ENCODE measurements at places on chromosomes 2 and 18.

DNA sequence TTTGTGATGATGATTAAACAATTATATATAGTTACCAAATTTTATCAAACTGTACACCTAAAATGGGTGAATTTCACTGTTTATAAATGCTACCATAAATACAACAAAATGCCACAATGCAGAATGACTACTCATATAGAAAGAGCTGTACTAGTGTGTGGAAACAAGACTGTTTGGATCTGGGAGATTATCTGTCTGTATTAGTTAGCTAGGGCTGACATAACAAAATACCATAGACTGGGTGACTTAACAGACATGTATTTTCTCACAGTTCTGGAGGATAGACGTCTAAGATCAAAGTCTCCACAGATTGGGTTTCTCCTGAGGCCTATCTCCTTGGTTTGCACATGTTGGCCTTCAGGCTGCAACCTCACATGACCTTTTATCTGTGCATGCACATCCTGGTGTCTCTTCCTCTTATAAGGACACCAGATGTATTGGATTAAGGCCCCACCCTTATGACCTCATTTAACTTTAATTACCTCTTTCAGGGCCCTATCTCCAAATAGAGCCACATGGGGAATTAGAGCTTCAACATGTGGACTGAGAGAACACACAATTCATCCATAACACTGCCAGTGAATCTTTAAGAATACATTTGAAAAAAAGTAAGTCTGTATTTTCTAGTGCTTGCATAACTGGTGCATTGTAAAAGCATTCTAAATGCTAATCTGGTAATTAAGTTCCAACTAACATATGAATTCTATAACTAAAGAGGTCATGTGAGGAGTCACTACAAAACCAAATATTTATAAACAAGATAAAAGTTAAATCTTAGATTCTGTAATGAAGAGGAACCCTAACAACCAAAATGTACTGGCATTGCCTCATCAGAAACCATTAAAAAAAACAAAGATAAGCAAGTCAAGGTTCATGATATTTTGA lies 699.6 kb downstream of the NYAP2 start:
- DNase-seq = no peak

DNA sequence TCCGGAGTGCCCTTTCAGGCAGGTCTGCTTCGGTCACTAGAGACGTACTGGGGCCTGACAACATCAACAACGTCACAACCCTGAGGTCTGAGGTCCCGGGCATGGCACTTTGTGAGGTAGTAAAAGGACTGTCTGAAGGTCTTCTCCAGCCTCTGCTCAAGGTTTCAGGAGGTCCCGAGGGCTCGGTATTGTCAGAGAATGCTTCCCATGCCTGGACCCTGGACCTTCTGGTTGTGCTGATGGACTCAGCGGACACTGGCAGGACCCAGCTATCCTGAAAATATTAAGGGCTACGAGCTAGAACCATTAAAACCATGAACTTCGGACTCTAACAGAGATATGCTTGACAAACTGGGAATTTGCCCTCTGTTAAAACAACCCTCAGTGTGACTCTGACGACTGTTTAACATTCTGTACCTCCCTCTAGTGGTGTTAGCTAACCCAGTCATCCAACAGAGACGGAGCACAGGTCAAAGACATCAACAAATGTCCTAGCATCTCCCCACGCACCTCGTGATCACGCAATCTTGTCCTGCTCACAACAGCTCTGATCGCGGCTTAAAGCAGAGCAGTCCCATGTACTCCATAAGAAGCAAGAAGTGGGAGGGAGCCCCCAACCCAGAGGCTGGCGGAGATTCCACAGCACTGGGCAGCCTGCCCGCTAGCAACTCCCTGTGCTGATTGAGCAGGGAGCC lies 96.5 kb downstream of the CCDC93 start:
- DNase-seq = no peak

DNA sequence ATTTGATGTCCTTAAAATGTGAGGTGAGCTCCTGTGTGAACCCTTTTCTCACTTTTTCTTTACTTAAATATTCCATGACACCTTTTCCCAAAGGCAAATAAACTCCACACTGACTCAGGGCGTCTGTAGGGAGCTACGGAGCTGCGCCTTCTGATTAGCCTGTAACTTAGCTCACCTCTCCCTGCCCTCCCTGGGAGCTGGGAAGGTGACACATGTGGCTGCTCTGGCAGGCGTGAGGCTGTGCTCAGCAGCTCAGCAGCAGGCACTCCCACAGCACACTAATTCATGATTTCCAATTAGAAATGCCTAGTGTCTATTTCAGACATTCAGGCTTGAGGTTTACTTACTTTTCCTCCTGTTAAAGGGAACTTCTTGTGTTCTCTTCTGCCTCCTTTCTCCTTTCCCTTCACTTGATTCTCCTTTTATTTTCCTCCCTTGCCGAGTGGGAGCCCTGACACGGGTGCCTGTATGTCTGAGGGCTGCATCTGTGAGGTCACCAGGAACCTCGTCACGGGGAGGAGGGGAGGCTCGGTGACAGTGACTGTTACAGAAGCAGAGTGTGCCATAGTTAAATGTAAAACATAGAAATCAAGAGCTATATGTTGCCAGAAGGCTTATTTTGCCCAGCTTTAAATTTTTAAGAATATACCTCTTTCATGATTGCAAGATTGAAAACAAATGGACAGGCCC lies 437.1 kb downstream of the DCDC2C start:
- DNase-seq = no peak

GRCh38 chr2:150045601-150046000 lies 441.9 kb downstream of the RND3 start:
- DNase-seq = no peak

DNA sequence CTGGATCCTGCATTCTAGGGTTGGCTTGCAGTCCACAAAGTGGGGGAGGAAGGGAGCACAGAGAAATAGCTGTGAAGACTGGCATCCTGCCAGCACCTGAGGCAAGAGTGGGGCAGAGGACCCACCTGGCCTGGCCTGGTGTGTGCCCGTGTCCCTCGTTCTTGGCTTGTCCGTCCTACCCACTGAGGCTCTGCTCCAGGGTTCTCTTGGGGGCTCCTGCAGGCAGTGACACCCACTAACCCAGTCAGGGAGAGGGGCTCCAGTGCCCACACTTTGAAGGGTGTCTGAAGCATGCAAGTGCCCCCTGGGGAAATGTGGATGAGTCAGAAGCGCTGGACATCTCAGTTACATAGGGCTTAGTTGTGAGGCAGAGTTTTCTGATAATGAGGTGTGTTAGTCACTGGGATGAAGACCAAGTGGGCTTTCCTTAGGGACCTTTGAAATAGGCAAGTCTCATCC lies 79.4 kb downstream of the SLC4A3 start:
- no peak for DNase-seq

- no peak for DNase-seq
These were observed 75.4 kb downstream of the DYSF start for GRCh38 chr2:71528749-71529148.

GRCh38 chr18:61127714-61128467 lies 205.3 kb upstream of the CDH20 start:
- DNase-seq = no peak

DNA sequence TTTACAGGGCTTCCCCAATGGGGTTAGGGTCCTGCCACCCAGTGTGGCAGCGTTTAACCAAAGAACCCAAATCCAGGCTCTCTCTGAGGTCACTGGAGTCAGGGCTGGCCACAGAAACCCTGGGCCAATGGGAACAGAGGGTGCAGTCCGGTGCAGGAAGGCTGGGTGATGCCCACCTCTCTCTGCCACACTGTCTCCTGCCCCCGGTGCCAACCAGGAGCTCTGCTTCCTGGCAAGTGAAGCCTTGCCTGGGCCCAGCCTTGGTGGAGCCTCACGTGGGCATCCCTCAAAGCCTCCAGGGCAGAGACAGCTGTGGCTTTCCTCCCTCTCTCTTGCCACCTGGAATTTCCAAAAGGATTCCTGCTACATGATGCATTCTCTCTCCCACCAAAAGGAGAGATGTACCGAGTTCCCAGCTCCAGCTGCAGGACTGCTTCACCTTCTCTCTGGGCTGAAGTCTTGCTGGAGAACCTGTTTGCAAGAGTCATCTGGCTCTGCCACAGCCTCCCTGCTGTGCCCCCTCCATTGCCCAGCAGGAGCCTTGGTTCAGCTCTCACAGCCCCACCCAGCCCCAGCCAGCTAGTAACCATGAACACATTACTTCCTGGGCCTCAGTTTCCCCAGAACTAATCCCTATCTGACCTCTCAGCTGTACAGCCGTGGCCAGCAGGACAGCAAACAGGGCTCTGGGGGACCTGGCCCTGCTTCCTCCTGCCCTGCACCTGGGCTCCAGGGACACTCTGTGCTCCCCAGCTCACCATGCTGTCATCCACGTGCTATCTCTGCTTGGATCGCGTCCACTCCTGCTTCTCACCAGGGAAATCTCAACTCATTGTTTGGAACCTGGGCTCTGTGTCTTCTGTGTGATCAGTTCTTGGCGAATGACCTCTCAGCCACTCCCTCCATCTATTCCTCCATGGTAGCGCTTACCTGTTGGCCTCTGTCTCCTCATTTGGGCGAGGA lies 43.4 kb downstream of the KCNF1 start:
- no peak for DNase-seq

DNA sequence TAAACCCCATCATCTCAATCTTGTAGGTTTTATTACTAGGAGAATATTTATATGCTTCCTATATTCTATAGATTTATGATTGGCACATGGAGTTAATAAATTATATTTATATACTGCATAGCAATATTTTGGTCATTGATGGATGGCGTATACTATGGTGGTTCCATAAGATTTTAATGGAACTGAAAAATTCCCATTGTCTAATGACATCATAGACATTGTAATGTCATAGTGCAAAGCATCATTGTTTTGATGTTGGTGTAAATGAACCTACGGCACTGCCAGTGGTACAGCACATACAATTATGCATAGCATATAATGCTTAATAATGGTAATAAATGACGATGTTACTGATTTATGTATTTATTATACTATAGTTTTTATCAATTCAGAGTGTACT lies 1135.9 kb downstream of the CNTNAP5 start:
- DNase-seq = no peak

DNA sequence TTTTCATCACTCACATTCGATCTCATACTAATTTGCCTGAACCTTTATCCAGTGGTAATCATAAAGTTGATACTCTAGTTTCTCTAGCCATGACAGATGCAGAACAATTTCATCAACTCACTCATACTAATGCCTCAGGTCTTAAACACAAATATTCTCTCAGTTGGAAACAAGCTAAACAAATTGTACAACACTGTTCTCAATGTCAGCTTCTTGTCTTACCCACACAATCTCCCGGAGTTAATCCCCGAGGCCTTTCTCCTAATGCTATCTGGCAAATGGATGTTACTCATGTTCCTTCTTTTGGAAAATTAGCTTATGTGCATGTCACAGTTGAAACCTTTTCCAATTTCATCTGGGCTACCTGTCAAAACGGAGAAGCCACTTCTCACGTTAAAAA lies 11.5 kb upstream of the CNOT11 start:
- no peak for DNase-seq

DNA sequence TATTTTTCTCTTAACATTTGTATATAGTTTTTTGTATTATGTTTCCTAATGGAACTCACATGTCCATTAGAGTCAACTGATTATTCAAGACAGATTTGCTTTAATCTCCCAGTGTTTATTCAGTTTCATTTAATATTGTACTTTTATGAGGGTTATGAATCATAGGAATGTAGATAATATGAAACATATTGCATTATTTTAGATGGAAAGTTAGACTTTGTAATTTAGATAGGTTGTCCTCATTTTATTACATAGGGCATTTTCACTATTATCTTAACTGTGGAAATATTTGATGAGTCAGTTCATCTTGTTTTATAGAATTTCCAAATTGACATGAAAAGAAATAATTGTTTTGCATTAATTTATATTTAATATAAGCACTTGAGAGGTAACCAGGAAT lies 240.8 kb downstream of the PLCL1 start:
- no peak for DNase-seq

- no peak for DNase-seq
These were observed 1118.7 kb downstream of the SUCLG1 start for GRCh38 chr2:83340424-83340823.

All from NCI-H1436 (cell line).